Pons (tissue), 1 donor: ENCODE measurements at places on chromosomes 5 and 9.
A peak's percentile ranks its signal among the peaks of the same experiment; 100 is the strongest.

- no peak for DNase-seq
These were observed 85.4 kb upstream of the PLPP1 start for GRCh38 chr5:55620009-55620765.

DNA sequence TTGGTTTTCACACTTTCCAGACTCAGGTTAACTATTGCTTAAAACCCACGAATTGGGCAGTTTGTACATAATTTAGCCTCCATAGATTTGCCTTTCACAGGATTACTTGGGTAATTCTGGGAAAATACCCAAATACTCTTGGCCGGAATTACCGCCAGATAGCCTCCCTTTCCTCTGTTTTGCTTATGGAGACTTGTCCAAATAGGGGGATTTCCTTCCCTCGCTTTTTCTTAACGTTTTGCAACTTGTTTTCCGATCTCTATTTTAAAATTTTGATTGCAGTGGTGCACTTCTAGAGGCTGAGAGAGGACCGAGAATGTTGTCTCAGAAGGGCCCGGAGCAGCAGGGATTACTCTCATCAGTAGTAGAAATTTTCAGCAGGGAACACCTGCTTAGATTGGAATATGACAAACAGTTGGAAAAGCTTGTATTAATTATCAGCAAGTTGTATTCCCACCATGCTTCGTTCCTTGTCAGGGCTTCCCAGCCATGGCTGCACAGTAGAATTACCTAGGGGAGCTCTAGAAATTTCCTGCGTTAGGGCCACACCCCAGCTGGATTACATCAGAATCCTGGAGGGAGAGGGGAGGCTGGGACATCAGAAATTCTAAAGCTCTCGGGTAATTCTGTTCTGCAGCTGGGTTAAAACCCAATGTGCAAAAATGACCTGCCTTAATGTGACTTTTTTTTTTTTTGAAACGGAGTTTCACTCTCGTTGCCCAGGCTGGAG, 329.1 kb downstream of the SH3GL2 start:
- DNase-seq = no peak

DNA sequence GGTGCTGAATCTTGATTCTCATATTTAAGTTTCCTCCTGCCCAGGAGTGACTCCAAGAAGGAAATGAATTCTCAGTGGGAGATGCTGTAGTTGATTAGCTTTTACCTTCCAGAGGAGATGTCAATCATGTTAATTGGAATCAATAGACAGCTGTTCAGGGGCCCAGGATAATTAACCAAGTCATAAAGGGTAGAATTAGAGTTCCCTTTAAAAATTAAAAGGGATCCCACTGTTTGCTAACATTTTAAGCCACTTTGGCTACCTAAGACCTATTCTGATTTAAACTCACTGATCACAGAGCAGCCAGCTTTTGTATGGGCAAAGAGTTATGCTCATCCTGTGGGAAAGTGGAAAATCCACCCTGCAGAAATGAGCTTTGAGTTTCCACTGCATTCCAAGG, 249.6 kb downstream of the SLIT3 start:
- DNase-seq = no peak

GRCh38 chr5:31688515-31689092, 49.7 kb downstream of the PDZD2 start:
- no peak for DNase-seq

DNA sequence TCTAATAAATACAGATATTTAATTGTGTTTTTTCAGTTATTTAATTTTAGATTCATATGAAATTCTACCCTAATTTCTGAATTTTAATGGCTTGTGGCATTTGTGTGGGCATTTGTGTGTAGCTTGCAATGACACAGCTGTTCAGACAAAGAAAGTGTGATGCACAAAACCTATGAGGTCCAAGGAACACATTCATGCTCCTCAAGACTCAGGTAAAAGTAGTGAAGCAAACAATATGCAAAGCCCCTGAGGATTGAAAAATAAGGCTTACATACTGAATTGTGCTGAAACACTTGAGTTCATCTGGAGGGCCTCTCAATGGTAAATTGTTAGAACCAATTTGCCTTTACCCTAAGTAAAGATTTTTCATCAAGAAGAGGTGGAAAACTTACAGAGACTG, 28.1 kb downstream of the IL7R start:
- no peak for DNase-seq

- no peak for DNase-seq
These were observed 124.2 kb upstream of the ATP10B start for GRCh38 chr5:160976181-160976580.

- no peak for DNase-seq
These were observed 76.4 kb downstream of the ROR2 start for GRCh38 chr9:91873637-91874051.

DNA sequence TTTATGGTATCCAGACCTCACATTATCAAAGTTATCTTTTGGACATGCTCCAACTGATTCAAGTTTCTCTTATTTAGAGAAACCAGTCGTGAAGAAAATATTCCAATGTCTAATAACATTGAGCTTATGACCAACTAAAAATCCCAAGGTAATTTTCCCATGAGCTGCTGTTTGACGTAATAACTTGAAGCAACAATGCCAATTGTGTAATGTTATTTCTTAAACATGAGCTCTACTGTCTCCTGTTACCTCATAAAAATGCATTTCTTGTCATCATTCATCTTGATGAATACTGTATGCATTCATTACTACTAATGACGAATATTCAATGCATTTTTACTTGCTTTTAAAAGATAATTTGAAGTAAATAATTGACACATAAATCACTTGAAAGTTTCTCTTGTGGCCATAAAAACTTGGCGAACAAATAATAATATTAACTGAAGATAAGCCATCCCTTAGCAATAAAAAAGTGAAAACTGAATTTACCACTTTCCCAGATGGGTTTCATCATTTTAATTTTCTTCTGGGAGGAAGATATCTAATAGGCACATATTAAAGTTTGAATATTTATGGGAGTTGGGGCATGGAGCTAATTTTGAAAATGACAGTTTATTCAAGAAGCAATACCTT, 424 bp upstream of the MARCOL start:
- DNase-seq = no peak

GRCh38 chr9:81614335-81614734, 75.0 kb downstream of the TLE1 start:
- no peak for DNase-seq

DNA sequence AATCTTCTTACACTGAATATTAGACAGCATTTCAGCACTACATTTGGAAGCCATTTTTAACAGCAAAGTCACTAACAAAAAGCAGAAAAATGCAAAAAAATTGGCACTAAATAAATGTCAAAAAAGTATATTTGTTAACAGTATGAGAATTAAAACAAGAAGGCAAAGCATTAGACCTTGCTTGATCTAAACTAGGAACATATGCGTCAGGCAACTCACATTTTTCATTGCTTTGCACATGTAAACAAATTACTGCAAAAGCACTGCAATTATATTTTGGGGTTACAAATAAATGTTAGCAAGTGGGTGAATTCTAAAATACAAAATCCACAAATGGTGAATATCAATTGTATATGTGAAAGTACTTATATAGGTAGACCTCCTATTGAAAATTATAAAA, 49.0 kb upstream of the RAPGEF6 start:
- DNase-seq = no peak

GRCh38 chr5:169512385-169512784, 71.2 kb upstream of the SPDL1 start:
- no peak for DNase-seq

- DNase-seq = no peak
These were observed 66.1 kb downstream of the HAPLN1 start for GRCh38 chr5:83654427-83654994.

- no peak for DNase-seq
These were observed 99.4 kb downstream of the CSNK1G3 start for GRCh38 chr5:123611406-123611709.

- DNase-seq = peak; percentile 34
These were observed 154.1 kb downstream of the ARHGAP26 start for GRCh38 chr5:142924135-142924883.

DNA sequence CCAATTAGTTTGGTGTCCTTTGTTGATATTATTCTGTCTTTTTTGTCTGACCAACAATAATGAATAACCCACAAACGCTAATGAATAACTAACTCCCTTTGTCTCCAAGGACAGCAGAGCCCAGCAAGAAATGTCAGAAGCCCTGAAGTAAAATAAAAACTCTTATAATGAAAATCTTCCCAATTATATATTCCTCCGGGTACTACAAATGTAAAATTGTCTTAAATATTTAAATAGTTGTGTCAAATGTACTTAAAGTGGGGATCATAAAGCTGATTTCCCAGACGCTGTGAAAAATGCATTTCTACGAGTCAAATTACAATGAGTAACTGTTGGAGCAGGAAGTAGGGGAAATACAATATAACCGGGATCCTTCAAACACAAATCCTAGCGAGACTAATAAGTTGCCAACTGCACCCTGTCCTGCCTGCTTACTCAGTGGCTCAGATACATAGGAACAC, 22.3 kb downstream of the GLIS3 start:
- DNase-seq = no peak

DNA sequence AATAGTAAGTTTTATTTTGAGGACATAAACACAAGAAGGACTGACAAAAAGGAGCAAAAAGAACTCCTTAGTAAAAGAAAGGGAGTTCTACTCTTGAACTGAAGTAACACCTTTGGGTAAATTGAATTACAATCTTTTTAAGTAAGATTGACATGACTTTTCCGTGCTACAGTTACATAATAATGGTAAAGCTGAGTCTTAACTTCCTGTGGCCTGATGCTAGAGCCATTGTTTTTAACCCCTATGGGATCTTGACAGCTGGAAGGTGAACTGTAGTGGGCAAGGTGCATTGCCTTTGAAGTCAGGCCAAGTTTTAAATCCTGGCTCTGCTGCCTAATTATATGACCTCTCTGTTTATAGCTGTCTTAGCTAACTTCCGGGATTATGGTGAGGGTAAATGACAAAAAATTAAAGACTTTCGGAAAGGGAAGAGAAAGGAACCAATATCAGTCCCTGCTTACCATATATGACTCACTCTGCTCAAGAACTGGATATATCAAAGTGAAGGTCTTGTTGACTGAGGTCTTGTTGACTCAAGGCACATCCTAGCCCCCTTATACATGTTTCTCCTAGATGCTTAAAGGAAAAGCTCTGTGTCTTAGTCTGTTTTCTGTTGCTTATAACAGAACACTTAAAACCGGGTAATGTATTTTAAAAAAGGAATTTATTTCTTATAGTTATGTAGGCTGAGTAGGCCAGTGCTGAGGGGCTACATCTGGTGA, 6.8 kb downstream of the HSD17B4 start:
- DNase-seq = no peak

GRCh38 chr5:98794414-98795080, 21.1 kb downstream of the RGMB start:
- DNase-seq = no peak

DNA sequence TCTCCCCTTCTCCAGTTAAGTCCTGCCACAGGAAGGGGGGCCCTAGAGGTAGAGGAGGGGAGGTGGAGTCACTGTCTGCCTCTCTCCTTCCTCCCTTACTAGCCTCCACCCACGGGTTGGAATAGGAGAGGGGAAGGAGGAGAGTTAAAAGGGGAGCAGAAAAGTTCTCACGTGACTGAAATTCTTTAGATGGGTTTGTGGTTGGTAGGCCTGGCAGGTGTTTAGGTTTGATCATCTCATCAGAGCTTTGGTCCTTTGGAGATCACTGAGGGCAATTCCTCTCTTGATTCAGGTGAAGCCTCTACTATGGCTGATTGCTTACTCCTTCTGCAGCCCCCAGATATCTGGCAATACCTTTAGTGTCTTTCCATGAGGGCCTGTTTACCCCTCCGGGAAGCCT, 24.9 kb upstream of the C5orf63 start:
- DNase-seq = no peak

DNA sequence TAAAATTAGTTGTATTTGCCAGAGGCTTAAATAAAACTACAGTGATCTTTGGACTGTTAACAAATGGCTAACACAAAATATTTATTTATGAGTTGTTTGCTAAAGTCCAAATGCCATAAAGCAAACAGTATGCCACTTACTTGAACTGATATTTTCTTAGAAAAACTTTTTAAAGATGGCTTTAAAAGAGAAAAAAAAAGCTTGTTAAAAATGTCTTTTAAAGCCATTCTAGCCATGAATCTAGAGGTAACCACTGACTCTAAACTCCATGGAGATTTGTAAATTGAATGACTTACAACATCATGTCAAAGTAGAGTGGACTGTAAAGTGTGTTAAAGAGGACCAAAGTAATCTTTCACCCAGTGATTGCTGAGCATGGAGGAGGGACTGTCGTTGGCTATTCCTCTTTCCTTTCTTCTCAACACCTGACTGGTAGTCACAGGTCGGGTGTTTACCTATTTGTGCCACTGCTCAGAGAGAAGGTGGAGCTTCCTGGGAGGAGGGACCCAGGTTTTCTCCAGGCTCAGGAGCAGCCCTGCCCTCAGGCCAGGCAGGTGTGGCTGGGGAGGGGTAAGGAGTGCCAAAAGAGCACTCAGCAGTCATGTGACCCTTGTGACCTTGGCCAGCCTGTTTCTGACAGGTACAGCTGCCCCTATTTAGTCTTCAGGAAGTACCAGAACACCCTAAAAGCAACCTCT, 69.1 kb upstream of the TJP2 start:
- no peak for DNase-seq

DNA sequence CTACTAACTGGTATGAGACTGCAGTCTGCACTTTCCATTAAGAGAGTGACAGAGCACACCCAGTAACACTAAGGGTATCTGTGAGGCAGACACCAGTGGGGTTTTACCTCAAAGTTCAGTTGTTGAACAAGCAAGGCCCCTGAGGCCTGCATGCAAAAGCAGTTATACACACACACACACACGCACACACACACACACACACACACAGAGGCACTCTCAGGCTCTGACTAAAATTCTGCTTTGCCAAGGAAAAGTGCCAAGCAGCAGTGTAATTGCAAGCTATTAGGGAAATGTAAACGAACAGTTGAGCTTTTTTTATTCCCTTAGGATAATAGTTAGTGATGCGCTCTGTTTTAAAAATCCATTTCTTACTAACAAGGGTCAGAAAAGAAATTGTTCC, 377.1 kb downstream of the SPOCK1 start:
- no peak for DNase-seq
